ENCODE measurements at places on chromosomes 12 and 14.

- ATAC-seq: peak; percentile 76
Measured at GRCh38 chr12:13223179-13223804, 26.8 kb downstream of the EMP1 start.

DNA sequence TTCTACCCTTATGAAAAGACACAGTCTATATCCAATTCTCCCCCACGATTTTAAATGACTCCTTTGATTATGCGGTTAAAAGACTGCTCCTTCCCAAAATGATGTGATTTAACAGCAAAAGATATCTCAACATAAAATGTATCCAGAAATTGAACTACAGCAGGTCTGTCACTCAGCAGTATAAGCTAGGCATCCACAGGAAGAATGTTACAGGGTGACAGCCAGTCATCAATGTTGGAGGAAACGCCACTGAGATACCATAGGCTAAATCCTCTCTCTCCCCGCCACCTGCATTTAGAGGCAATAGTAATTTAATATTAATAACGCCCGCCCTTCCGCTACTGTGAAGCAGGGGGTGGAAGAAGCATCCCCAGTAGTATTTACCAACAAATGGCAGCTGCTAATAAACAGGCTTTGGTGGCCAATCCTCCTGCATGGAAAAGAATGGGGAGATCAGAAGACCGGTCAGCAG lies 613 bp downstream of the RECQL start:
- ATAC-seq: no peak

DNA sequence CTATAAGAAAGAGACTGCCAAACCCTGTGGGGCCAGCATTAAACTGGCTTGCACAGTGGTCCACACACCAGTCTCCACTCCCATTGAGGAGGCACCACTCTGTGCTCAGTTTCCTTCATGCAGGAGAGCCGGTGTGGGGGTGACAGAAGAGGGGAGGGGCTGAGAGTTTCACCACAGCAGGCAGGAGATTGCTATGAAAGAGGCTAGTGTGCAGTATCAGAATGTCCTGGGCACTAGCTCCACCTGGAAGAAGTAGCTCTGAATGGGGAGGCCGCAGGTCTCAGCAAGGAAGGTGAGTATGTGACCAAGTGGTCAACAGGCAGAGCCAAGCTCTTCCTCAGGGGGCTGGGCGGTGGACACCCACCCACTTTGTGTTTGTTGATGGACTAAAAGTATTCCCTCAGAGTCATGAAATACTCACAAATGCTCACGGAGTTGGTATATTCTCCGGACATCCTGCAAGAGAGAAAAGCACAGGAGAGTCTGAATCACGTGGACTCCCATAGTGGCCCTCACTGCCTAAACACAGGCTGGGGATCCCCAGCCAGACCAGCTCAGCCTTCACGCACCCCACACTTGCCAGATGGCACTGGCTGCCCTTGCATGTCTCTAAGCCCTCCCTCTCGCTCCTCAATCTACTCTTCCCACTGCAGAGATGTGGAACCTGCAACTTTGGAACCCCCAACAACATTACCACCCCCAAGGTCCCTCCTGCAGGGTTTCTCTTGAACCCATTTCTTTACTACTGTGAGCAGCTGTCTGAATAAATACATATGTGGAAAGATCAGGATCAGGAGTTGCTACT lies 7.8 kb upstream of the KRT72 start:
- no peak for ATAC-seq

DNA sequence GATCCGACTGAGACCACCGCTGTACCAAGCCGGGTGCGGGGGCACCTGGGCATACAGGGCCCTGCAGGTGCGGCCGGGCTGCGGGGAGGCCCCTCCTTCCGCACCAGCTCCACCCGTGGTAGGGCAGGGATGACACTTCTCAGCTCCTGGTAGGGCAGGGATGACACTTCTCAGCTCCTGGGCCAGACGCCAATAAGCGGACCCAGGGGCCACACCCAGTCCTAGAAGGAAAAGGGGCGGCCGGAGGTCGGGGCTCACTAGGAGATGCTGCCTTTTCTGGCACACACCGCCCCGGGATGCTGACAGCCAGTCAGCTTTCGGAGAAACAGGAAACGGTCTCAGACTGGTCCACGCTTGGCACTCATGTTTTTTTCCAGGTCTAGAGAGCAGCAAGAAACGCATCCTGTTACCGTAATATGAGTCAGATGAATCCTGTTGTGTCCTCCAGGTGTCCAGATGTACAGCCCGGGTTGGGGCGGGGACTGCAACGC lies 34.8 kb downstream of the NFKBIA start:
- ATAC-seq: peak; percentile 47

DNA sequence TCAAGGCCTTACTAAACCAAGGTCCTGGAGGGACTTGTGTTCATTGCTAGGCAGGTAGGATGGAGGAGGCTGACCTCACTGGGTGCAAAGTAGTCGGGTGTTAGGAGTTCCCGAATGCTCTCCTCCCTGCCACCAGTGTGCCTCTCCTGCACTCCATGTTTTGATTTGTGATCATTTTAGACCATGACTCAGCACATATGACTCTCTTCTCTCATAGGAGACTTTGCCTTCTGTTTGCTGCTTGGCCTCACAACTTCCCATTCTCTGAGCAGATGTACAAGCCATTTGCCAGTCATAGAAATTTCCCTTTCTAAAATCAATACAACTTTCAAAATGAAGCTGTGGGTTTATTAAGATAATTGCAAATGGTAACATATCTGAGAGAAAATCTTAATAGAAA lies 46.6 kb upstream of the LRIG3 start:
- ATAC-seq: no peak

DNA sequence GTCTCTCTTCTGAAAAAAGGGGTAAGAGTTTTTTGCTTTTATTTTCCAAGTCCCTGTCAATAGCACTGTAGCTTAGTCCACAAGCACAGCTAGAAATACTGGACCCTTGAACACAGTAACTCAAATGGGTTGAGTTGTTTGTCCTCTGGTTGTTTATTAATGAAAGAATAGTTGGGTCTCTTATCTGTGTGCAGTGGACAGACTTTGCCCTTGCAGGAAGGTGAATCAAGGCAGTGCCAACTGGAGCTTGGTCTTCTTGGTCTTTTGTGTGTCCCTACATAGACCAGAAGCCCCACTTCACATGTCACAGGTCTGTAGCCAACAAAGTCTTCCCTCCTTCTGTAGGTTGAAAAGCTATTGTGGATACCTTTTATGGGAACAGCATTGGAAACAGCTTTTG lies 322.0 kb downstream of the AACS start:
- ATAC-seq: no peak

GRCh38 chr14:61080591-61081010 lies 99.6 kb downstream of the SLC38A6 start:
- ATAC-seq: no peak

DNA sequence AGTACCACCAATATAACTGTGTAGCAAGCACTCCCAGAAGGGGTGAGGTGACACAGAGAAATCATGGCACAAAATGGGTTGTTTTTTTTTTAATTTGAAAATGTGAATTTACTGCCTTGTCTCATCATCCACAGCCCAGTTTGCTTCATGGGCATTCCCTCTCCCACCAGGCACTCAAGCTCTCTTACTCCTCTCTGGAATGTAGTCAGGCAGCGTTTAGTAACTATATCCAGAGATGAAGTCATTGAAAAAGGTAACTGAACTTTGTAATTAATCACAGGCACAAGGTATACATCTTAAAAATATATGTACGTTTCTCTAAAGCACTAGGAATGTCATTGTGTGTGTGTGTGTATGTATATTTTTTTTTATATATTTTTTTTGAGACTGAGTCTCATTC lies 91.4 kb downstream of the FAR2 start:
- ATAC-seq: no peak

DNA sequence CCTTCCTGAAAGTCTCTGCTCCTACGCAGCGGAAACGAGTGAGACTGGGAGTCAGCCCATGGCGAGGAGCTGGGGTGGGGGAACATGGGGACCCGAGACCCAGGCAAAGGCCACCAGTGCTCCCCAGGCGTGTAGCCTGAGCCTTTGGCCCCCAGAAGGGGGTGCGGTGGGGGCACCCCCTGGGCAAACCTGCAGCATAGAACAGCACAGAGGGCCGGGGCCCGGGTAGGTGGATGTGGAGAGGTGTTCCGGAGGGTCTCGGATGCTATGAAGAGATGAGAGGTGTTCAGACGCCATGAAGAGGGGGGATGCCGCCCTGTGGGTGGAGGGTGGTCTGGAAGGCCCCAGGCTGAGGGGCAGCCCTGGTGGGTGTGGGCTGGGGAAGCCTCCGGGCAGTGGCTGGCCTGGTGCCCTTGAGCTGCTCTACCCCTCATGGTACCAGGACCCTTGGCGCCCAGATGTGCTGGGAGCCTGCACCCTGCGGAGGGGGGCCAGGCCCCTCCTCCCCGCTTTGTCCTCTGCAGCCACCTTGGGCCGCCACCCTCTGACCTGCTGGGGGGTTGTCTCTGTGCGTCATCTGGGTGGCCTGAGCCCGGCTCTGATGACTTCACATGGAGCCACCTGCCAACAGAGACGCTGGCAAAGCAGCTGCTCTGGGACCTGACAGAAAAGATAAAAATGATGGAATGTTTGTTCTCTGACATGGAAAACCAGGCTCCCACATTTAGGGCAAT lies 83.4 kb downstream of the KIF26A start:
- no peak for ATAC-seq

GRCh38 chr14:63972323-63972932 lies 119.6 kb downstream of the SYNE2 start:
- no peak for ATAC-seq

- no peak for ATAC-seq
Measured at GRCh38 chr12:122102331-122102730, 23.8 kb downstream of the MLXIP start.

DNA sequence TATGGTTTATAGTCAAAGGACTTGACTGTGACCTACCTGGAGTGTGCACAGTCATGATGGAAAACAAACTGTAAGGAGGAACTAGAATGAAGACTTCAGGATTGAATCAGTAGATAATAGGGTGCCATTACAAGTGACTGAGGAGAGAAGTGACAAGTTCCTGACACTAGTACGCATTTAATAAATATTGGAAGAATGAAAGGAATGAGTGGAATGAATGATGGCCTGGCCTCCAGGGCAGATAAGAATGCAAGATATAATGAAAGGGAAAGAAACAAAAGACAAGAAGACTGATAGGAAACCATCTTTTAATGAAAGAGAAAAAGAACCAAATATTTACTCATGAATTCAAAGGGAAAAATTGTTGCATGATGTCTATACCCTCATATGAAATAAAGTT lies 44.7 kb upstream of the NEDD1 start:
- ATAC-seq: no peak

DNA sequence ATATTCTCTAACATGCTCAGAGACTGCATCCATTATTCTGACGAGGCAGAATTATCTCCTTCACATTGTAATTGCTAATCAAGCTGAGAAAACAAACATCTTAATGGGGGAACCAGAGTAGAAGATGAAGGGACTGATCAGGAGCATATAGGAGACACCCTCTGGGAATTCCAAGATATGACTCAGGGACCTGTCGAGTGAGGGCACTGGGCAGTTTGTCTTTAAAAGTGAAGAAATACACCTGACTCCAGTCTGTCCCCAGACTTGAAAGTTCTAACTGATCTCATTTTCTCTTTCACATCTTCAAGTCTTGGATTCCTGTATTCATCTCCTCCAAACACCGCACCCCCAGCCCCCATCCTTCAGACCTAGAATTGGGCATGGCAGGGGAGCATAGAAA lies 226.9 kb upstream of the PLXNC1 start:
- no peak for ATAC-seq

DNA sequence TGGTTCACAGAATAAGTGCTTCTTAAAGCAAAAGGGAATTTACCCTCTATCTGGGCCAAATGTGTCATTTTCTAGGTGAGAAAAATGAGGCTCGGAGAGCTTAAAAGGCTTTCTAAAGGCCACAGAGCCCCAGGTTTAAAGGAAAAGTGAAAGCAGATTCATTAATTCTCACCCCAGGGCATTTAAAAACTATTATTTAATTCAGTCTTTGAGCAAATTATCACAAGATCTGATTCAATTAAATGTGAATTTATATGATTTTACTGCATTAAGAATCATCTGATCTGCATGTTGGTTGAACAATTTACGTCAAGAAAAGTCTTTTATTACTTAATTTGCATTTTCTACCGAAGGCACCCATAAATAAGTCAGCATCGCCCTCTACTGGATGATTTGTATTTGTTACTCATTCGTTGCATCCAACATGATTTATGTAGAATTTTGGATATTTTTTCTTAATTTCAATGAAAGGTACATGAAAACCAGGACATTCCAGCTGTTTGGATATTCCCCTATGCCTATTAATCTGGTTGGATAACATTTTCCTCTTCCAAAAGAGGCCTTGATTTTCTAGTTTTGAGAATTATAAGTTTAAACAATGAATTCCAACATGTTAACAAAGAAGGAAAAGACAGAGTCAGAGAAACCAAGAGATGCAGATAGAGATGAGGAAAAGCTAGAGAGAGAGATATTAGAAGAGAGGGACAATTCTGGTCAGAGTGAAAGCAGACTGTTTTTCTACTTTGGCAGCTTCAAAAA lies 19.1 kb upstream of the DHRS7 start:
- ATAC-seq: no peak

GRCh38 chr12:96194971-96195844 lies 1.0 kb downstream of the ELK3 start:
- no peak for ATAC-seq

DNA sequence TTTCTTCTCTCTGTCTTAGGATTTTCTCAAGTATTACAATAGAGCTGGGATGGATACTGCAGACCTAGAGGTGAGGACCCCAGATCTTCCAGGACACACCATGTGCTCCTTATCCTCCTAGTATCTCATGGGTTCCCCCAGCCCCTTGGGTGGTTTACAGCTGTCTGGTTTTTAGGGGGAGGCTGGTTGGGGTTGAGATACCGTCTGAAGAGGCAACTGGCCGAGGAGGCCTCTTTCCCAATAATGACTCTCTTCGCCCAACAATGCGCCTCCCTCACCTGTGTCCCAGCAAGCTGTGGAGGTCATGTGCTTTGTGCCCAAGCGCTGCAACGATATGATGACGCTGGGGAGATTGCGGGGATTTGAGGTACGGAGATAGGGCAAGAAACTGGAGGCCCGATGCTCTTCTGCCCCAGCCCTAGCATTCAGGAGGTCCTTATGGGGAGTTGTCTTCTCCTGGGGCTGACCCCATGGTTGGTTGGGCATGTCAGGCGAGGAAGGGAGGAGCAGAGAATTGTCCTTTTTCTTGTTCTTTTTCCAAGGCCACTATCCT lies 3.8 kb downstream of the ARHGEF25 start:
- no peak for ATAC-seq

DNA sequence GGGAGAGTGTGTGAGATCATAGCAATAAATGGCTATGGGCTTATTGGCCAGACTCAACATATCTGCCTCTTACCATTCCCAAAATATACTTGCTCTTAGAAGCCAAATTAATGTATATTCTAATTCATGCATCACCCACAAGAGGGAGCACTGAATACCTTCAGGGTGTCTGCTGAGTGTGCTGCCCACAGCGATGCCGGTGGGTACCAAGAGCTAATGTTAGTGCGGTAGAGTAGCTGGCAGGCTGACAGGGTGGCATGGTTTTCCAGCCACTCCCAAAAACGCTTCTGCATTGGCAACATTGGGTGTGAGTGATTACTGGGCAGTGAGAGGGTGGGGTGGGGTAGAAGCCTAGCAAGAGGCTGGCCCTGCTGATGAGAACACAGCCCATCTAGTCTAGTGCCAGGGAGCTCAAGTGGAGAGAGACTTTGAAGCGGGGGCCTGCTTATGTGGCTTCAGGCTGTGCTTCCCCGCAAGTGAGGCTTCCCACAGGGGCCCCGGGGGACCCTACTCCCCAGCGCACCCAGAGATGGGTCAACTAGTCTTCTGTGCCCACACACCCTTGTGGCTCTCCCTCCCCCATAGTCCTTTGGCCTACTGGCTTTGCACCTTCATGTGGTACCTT lies 9.2 kb upstream of the PLEKHD1 start:
- ATAC-seq: peak; percentile 65
